ENCODE measurements at places on chromosomes 3 and 15.

DNA sequence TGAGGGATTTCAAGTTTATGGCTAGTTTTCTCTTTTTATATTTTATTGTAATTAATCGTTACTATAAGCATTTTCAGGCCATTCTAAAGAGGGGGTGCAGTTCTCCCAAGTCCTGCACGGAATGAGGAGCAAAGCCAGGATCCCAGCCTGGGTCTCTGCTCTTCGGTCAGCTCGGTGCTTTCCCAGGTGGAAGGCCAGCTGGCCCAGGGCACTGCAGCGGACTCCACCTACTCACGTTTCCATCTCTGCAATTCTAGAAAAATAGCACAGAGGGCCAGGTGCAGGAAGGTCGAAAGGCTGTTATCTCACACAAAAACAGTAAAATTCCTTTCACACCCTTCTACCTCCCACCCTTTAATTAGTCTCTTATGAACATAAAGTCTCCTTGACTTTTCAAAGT, 59.5 kb upstream of the HES1 start:
- peaks cover 28% of the 10 kb centered on the region for H3K4me1 ChIP-seq
- peaks cover 17% of the 10 kb centered on the region for H3K27me3 ChIP-seq
- no peaks in the 10 kb centered on the region for H3K36me3 ChIP-seq
- no peak overlapping the region for H3K4me3 ChIP-seq

GRCh38 chr15:29937956-29938355, 115.7 kb upstream of the TJP1 start:
- H3K36me3 ChIP-seq = no peaks in the 10 kb centered on the region
- no peak overlapping the region for H3K27ac ChIP-seq
- no peak for DNase-seq
- no peaks in the 10 kb centered on the region for H3K27me3 ChIP-seq
- H3K4me3 ChIP-seq = no peak overlapping the region
- H3K4me1 ChIP-seq = peaks cover 5% of the 10 kb centered on the region

DNA sequence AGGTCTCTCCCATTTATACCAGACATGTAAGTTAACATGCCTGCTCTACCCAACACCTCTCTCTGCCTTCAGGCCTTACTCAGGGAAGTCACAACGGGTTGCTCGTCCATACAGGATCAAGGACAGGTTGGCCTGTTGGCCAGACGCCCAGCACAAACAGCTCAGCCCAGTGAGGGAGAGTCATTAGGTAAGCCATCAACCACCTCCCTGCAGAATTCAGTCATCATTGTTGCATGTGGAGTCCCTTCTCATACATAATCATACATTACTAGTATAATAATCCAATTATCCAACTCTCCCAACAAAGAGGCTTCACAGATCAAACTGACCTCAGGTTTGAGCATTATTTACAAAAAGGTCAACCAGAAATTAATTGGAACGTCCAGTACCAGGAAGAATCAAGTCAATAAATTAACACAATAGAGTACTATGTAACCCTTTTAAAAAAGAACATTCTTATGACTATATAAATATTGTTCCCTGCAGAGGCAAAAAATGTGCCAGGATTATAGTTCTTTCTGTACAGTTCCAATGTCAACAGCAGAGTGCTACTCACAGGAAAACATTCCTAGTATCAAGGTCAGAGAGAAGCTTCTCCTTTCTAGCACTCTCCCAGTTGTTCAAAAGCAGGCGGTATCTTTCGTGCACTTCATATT, 33.2 kb downstream of the HOMER2 start:
- H3K27me3 ChIP-seq = no peaks in the 10 kb centered on the region
- no peak for DNase-seq
- H3K27ac ChIP-seq = no peak overlapping the region

DNA sequence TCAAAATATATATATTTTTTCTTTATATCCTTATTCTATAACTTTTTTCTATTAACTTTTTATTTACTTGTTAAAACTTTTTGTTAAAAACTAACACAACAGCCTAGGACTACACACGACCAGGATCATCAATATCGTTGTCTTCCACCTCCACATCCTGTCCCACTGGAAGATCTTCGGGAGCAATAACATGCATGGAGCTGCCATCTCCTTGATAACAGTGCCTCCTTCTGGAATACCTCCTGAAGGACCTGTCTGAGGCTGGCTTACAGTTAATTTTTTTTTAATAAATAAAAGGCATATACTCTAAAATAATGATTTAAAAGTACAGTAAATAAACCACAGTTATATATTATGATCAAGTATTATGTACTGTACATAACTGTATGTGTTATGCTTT, 58.9 kb downstream of the SFMBT1 start:
- no peaks in the 10 kb centered on the region for H3K36me3 ChIP-seq
- H3K27ac ChIP-seq = no peak overlapping the region
- DNase-seq = no peak

DNA sequence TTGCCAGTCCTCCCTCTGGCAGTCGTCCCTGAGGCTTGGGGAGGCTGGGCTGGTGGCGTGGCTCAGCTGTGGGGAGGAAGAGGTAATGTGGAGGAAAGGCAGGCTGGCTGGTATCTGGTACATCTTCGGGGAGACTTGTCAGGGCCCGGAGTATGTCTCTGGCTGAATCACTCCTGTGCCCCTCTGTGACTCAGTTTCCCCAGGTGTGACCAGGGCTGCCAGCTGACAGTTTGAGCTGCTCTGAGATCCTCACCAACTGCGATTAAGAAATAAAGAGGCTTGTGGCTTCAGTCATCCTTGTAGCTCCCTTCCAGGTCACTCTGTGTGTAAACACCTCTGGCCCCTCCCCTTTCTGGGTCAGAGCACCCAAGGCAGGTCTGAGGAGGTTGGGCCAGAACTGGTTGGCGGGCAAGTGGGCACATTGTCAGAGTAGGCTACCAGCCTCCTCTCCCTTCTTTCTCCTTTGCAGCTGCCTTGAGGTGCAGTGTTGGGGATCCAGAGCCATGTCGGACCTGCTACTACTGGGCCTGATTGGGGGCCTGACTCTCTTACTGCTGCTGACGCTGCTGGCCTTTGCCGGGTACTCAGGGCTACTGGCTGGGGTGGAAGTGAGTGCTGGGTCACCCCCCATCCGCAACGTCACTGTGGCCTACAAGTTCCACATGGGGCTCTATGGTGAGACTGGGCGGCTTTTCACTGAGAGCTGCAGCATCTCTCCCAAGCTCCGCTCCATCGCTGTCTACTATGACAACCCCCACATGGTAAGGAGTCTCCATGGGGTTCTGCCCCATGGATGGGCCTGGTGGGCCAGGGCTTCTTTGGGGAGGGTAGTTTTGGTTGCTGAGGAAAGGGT, 3.0 kb downstream of the TEX264 start:
- no peak for DNase-seq
- no peak overlapping the region for H3K4me3 ChIP-seq
- H3K4me1 ChIP-seq = peaks cover 43% of the 10 kb centered on the region
- no peaks in the 10 kb centered on the region for H3K27me3 ChIP-seq

GRCh38 chr3:11769704-11770476, 76.8 kb downstream of the TAMM41 start:
- peak overlapping the region; percentile 30 for H3K27ac ChIP-seq
- DNase-seq = no peak
- H3K4me1 ChIP-seq = peaks cover 16% of the 10 kb centered on the region
- H3K27me3 ChIP-seq = no peaks in the 10 kb centered on the region
- peak overlapping the region; percentile 13 for H3K4me3 ChIP-seq

GRCh38 chr3:128016502-128016901, 35.7 kb upstream of the SEC61A1 start:
- H3K4me1 ChIP-seq = no peaks in the 10 kb centered on the region
- no peaks in the 10 kb centered on the region for H3K36me3 ChIP-seq
- no peak overlapping the region for H3K27ac ChIP-seq
- H3K4me3 ChIP-seq = no peak overlapping the region
- no peaks in the 10 kb centered on the region for H3K27me3 ChIP-seq

GRCh38 chr15:37940876-37941275, 6.4 kb downstream of the TMCO5A start:
- DNase-seq = no peak
- no peaks in the 10 kb centered on the region for H3K4me1 ChIP-seq
- no peaks in the 10 kb centered on the region for H3K27me3 ChIP-seq
- no peak overlapping the region for H3K4me3 ChIP-seq
- no peaks in the 10 kb centered on the region for H3K36me3 ChIP-seq

DNA sequence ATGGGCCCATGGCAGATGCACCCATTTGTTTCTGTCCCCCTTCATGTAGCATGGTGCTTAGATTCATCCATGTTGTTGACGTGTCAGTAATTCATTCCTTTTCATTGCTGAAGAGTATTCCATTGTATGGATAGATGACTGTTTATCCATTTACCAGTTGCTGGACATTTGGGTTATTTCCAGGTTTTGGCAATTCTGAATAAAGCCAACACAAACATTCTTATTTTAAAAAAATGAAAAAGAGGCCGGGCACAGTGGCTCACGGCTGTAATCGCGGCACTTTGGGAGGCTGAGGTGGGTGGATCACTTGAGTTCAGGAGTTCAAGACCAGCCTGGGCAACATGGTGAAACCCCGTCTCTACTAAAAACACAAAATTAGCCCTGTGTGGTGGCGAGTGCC, 18.7 kb upstream of the TATDN2 start:
- H3K4me1 ChIP-seq = no peaks in the 10 kb centered on the region
- no peak for DNase-seq
- H3K36me3 ChIP-seq = peaks cover 5% of the 10 kb centered on the region
- no peaks in the 10 kb centered on the region for H3K27me3 ChIP-seq
- no peak overlapping the region for H3K27ac ChIP-seq

- H3K27me3 ChIP-seq = no peaks in the 10 kb centered on the region
- no peak for DNase-seq
- H3K4me3 ChIP-seq = no peak overlapping the region
- peaks cover 3% of the 10 kb centered on the region for H3K4me1 ChIP-seq
- H3K27ac ChIP-seq = no peak overlapping the region
Measured at GRCh38 chr3:179510496-179510895, 52.2 kb upstream of the ACTL6A start.

GRCh38 chr3:114597871-114598270, 304.0 kb downstream of the TIGIT start:
- H3K27ac ChIP-seq = no peak overlapping the region
- no peak for DNase-seq
- no peaks in the 10 kb centered on the region for H3K36me3 ChIP-seq
- no peaks in the 10 kb centered on the region for H3K27me3 ChIP-seq

DNA sequence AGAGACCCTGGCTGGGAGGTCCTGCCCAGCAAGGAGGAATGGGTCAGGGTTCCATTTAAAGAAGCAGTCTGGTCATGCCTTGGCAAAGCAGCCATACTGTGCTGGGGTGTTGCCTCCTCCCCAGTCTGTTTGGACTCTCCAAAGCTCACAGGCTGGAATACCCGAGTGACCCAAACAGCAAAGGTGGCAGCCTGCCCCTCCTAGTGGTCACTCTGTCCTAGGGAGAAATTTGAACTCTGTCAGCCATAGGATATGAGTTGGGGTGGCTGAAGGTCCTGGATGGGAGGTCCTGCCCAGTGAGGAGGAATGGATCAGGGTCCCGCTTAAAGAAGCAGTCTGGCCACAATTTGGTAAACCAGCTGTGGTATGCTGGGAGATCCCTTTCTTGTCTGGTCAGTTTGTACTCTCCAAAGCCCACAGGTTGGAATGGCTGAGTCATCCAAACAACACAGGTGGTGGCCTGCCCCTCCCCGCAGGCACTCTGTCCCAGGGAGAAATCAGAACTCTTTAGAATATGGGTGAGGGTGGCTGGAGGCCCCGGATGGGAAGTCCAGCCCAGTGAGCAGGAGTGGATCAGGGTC, 45.0 kb downstream of the CCR1 start:
- no peaks in the 10 kb centered on the region for H3K4me1 ChIP-seq
- no peak overlapping the region for H3K4me3 ChIP-seq
- H3K27ac ChIP-seq = no peak overlapping the region
- H3K36me3 ChIP-seq = no peaks in the 10 kb centered on the region
- no peak for DNase-seq
- no peaks in the 10 kb centered on the region for H3K27me3 ChIP-seq

GRCh38 chr3:165568907-165569462, 268.2 kb downstream of the BCHE start:
- no peaks in the 10 kb centered on the region for H3K36me3 ChIP-seq
- H3K4me1 ChIP-seq = no peaks in the 10 kb centered on the region
- H3K27ac ChIP-seq = no peak overlapping the region
- no peaks in the 10 kb centered on the region for H3K27me3 ChIP-seq
- H3K4me3 ChIP-seq = no peak overlapping the region

DNA sequence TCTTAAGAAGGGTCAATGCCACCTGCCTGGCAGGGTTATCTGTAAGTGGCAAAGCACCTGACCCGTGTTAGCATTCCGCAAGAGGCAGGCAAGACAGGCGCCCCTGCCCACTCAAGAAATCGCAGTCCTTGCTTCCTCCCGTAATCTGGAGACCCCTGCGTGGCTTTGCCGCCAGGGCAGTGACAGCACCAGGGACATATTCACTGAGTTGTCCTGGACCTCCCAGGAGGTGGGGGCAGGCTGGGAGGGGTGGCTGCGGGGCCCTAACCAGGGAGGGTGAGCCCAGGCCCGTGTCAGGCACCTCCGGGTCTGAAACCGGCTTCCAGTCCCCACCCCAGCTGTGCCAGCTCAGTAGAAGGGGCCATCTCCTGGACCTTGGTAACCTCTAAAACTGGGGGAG, 15.8 kb upstream of the SEC13 start:
- H3K36me3 ChIP-seq = peaks cover 96% of the 10 kb centered on the region
- H3K4me3 ChIP-seq = no peak overlapping the region
- no peak for DNase-seq
- no peaks in the 10 kb centered on the region for H3K4me1 ChIP-seq
- no peak overlapping the region for H3K27ac ChIP-seq

GRCh38 chr15:64070965-64071851, 22.4 kb downstream of the CIAO2A start:
- H3K27me3 ChIP-seq = no peaks in the 10 kb centered on the region
- H3K4me3 ChIP-seq = no peak overlapping the region
- peaks cover 8% of the 10 kb centered on the region for H3K36me3 ChIP-seq
- no peak overlapping the region for H3K27ac ChIP-seq
- DNase-seq = no peak

DNA sequence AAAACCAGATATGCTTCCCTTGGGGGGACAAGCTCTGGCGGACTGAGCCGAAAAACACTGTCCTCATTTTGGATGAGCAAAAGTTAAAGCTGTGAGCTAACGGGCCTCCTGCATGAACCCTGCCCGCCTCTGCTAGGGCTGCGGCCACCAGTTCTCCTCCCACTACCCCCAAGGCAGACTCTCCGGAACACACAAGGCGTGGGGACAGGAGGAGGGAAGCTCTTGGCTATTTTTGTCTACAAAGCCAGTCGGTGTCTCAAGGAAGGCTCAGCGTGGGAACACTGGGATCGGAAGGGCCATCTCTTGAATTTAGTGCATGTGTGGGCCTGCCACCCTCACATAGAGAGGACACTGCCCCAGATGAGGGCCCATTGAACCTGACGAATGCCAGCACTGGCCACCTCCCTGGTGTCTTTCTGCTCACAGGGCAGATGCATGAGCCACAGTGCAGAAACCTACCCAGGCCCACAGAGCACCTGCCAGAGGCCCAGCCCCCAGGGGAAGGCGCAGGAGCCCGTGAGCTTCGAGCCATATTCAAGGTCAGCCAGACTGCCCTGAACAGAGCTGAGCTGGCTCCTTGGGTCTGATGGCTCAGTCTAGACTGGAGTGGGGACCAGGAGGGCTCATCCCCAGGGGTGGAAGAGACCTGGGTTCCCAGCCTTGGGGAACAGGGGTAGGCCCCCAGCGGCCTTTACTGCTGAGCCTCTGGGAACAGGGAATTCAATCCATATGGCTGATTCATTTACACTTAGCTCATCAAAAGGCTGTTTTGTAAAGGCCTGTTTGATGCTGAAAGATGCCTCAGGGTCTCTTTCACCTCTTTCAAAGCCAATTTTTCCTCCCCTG, 38.3 kb downstream of the HCN4 start:
- H3K27me3 ChIP-seq = no peaks in the 10 kb centered on the region
- no peak overlapping the region for H3K4me3 ChIP-seq
- H3K27ac ChIP-seq = no peak overlapping the region
- H3K4me1 ChIP-seq = peaks cover 20% of the 10 kb centered on the region
- DNase-seq = no peak

All from spinal cord (tissue), 10 donors.